CD4-positive, alpha-beta T cell treated with Interleukin-6 for 4 hours (primary cell): ENCODE measurements at places on chromosomes 13 and 19.

DNA sequence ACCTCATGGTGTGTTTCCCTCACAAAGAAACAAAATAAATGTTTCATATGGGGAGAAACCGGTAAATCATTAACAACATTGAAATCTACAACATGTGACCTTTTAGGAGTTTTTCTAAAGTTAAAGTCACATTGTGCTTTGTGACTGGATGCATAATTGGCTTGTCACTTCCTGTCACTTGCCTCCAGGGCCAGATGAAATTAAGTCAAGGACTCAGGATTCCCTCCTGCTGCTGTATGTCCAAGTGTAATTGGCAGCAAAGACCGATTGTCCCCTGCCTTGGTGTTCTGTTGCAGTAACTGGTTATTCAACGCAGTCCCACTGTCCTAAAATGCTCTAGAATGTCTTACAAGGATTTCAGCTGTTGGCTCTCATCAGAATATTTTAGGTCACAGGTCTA, 448.2 kb downstream of the LIG4 start:
- no peak for DNase-seq

- DNase-seq = no peak
These were observed 248.7 kb downstream of the EFNB2 start for GRCh38 chr13:106286811-106287210.

DNA sequence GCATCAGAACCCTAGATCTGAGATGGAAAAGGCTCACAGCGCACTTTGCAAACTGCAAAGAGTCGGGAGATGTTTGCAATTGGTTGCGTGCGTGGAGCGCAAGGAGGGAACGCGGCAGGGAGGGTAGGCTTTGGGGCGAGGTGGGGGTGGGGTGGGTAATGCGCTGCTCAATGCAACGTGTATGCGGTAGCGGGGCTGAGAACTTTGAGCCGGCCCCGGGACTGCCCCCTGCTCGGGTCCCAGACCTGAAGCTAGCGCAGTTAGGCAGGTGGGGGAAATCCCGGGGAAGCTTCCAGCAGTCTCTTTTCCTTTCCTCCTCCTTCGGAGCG, 971 bp downstream of the FOSB start:
- DNase-seq = peak; percentile 66

- DNase-seq = no peak
These were observed 2.7 kb downstream of the GYS1 start for GRCh38 chr19:48990400-48990799.
